Mesendoderm (in vitro differentiated cells): ENCODE measurements at places on chromosomes 12 and 14.

DNA sequence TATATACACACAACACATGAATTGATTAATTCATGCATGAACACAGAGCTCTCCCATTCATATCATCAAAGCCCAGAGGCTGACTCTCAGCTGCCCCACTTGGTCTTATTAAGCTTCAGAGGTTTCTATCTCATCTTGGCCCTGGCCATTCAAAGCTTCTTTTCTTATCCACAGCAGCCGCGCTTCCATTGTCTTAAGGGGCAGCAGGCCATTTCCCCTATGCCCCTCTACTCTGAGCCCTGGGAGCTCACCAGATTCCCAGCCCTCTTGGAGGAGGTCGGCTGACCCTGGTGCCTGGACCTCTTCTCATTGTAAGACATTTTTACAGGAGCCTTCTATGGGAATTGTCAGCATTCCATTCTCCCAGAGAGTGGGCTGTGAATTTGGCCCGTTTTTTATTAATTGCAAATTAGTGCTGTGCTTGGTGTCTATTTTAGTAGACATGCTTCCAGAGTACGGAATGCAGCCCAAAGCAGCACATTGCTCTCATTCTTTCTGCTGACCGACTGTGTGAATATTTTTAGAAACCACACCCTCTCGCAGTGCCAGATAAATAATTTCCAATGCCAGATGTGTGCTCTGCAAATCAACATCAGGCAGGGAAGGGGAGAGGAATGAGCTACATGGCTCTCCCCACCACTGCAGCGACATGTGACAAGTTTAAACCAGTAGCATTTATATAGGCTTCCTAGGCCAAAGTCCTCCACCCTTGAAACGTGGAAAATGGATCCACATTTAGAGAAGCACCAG is 58.5 kb downstream of the NUAK1 start:
- no peak for DNase-seq

DNA sequence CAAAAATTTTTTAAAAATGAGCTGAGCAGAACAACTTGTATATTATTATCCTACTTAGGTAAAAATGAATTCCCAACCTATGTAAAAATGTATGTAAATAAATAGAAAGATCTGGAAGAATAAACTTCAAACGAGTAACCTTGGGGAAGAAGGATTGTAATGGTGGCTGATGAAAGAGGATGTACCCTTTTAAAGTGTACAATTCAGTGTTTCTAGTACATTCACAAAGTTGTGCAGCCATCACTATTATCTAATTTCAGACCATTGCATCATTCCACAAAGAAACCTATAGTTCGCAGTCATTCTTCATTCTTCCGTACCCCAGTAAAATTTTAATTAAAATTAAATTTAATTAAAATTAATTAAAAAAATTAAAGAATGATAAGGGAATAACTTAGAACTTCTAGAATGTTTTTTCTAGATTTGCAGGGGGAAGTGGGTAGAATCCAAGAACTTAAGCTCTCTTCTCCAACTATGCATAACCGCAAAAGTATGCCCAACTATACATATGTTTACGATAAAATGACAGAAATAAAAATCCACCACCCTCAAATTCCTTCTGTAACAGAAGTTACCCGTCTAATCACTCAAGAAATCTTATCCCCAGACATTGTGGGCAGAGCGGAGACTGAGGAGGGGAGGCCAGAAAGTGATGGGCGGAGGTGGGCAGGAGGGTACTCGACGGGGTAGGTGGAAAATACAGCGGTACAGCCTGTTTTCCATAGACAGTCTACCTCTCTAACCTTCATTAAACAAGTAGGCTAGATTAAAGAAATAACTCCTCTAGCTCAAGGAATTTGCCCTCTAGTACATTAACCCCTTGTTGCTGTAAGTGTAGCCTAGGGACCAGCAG is 921 bp downstream of the DEPDC4 start:
- no peak for DNase-seq

- no peak for DNase-seq
These were observed 68.3 kb downstream of the FOXN3 start for GRCh38 chr14:89348722-89349121.

GRCh38 chr12:46983959-46984841 is 95.2 kb upstream of the PCED1B start:
- peak; percentile 88 for DNase-seq

- DNase-seq: peak; percentile 78
These were observed 269.3 kb downstream of the DAD1 start for GRCh38 chr14:22319526-22320361.

DNA sequence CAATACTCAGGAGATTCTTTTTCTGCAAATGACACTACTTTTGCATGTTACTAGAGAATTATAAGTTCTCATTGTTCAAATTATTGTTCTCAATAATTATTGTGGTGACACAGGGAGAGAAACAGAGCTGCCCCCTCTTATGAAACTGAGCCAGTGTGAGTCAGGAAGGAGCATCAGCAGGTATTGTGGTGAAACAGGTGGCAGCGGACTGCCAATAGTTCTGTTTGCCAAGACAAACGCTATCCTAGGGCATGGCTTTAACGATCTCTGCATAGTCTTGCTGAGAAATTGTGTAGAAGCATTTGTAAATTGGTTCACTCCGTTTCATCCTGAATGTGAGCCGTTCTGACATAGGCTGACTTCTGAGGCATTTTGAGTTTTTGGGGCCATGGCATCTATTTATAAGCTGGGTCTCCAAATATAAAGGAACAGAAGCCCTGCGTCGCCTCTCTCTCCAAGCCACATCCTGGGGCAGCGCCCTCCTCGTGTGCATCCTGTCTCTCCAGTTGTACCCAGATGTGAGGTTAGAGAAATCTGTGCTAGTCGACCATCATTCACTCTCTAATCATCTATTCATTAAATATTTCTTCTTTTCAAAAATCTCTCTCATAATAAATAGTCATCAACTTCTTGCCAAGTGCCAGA is 15.8 kb upstream of the PPP4R4 start:
- no peak for DNase-seq

DNA sequence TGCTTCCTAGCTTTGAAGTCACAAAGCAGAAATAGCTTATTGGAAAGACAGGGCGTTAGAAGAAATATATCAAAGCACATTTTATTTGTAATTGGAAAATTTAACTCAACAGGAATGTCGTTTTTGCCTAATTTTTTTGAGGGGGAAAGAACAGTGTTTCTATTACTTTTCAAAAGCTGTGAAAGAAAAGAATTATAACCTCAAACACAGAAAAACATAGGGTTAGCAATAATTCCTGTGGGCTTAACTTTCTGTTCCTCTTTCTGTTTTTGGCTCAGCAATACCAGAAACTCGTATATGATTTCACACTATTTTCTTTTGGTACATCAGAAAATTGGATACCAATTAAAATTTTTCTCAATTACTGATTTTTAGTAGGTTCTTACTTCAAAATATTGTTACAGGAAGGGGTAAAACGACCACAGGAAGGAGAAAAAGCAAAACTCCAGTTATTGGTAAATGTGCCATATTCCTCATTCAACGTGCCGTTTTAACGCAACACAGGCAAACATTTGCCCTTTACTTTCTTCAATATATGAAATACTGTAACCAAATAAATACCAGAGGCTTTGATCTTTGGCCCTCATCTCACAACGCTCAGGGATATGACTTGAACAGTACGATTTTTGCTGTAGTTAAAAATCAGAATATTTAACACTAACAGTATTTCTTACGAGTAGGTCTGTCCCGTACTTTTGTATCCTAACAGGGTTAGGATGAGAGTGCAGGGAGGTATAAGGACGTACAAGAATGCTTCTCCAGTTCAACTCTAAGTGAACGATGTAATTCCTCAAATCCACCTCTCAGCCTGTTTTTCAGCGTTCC is 1.3 kb upstream of the RNU6-7 start:
- no peak for DNase-seq

- DNase-seq: no peak
These were observed 84.1 kb upstream of the BCL11B start for GRCh38 chr14:99356031-99356608.

DNA sequence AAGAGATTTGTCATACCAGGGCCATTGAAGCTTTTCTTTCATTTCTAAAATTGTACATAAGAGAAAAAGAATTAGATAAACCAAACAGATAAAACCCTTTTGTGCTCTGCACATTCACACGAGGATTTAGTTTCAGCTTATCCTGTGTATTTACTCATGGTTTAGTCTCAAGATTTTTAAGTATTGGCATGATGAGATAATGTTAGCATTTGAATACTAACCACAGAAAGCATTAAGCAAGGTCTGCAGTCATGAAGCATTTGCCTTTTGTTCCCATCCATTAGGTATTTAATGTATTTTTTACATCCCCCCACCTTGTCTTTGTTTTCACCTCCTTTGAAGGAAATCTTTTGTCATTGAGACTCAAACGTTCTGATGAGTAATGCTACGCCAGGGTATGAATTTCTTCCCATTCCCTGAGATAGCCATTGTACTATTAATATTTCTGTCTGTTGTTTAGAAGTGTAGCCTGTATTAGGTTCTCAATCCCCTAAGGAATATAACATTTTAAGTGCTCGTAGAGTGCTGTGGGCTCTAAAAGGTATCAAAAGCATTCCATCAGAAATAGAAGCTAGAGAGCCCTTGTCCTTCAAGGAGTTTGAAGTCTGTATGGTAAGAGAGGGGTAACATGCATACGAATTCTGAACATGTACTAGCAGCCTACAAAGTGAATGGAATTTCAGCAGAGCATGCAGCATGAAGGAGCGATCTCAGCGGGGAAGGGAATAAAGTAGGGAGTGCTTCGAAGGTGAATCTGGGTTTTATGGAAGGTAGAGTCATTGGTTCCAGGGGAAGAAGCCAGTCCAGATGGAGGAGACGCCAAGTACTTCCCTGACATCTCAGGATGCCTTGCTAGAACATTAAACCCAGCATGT is 22.3 kb downstream of the CRADD start:
- no peak for DNase-seq

DNA sequence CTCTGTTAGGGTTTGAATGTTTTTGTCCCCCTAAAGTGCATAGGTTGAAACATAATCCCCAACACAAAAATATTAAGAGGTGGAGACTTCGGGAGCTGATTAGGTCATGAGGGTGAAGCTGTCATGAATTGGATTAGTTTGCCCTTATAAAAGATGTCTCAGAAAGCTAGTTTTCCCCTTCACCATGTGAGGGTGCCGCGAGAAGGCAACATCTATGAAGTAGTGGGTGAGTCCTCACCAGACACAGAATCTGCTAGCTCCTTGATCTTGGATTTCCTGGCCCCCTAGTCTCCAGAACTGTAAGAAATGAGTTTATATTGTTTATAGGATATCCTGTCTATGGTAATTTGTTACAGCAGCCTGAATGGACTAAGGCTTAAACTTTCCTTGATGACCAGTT is 301.5 kb upstream of the ATP2B1 start:
- DNase-seq: peak; percentile 42

- DNase-seq: peak; percentile 76
These were observed at the start of gene ANO2 for GRCh38 chr12:5945071-5946008. Gene ANO2 (minus strand): TSS chr12:5945259. CDS start chr12:5945217, 42 bp downstream.

DNA sequence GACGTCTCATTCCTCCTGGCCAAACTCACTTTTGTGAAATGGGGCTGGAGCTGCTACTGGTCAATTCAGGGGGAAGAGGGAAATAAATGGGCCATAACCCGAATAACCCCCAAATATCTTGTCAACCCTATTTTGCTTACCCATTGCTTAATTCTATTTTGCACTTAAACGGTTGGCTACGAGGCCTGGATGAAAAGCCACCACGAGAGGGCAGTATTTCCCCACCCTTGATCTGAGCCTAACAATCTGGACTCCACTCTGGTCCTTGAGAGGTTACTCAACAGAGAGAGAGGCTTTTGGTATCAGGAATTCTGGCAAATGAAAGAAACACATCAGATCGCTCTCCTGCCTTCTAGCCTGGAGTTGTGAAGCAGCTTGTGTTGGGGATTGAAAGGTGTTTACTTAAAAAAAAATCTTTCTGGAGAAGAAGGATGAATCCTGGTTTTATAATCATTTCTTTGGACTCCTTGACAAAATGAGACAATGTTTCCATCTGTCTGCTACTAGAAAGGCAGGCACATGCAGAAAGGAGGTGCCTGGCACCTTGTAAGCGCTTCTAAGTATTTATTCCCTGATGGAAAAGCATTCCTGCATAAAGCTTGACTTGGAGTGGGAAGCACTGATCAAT is 22.4 kb upstream of the FBXO21 start:
- DNase-seq: peak; percentile 82

- DNase-seq: peak; percentile 100
These were observed 55.1 kb downstream of the SSH1 start for GRCh38 chr12:108802101-108802961.
